ENCODE measurements at places on chromosomes 12 and 14.

- DNase-seq = no peak
These were observed 27.6 kb downstream of the LRFN5 start for GRCh38 chr14:41634286-41634685.

DNA sequence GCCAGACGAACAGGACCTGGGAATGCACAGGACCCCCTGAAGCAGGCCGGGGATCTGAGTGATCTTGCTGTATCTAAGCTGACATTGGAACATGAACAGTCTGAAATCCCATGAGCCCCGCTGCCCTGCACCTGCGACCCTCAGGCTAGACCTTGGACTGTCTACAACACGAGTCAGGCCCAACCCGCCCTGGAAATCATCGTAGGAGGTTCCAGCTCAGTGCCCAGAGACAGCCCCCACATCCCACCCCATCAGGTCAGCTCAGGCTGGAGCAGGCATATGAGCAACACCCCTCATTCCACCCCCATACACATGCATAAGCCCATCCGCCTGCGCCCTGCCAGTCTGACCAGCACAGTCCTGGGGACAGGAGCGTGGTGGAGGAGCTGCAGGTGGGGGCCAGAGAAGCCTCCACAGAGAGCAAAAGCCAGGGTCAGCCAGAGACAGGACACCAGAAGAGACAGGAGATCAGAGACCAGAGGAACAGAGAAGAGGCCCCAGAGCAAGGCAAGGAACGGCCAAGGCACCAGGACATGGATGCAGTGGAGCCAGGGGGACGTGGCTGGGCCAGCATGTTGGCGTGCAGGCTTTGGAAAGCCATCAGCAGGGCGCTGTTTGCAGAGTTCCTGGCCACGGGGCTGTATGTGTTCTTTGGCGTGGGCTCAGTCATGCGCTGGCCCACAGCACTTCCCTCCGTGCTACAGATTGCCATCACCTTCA is at the start of gene AQP6:
Gene AQP6, plus strand, starts transcription at position 307 of the 720 bp plus-strand sequence. Its CDS starts 227 bp downstream, at position 534.
- no peak for DNase-seq

- DNase-seq = no peak
These were observed 93.0 kb downstream of the NTF3 start for GRCh38 chr12:5524769-5525436.

- no peak for DNase-seq
These were observed 47.0 kb upstream of the LGR5 start for GRCh38 chr12:71392521-71393145.

DNA sequence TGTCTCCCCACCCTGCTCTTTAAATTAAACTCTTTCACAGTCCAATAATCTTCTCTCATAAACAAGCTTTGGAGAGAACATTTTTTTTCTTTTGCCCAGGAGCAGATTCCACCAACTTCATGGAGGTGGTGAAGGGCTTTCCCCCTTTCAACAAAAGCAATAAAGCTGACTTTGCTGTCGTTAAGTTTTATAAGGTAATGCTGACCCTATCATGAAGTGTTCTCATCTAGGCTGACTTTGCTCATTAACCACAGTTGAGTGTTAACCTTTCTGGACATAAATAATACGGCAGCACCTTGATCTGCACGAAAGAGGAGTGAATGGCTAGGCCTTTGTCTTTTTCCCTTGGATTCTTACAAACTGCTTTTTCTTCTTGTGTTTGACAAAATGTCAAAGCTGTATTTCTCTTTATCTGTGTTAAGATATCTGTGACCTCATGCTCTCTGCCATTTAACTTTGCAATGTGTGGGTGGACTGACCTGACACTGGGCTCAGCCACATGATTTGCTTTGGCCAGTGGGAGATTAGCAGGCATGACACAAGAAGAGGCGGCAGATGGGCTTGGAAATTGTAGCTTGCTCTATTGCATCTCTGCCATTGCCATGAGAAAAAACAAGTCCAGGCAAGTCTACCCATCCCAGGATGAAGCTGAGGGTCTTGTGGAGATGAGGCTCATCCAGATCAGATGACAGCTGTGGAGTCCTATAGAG is 470.9 kb upstream of the CCDC196 start:
- DNase-seq = no peak

GRCh38 chr14:94111276-94112095 is 950 bp downstream of the IFI27 start:
- no peak for DNase-seq

- peak; percentile 59 for DNase-seq
These were observed 845 bp upstream of the RARG start for GRCh38 chr12:53232646-53233461.

GRCh38 chr12:66941150-66941549 is 262.3 kb upstream of the GRIP1 start:
- no peak for DNase-seq

GRCh38 chr12:3199551-3200031 is 122.4 kb downstream of the TSPAN9 start:
- DNase-seq = no peak

DNA sequence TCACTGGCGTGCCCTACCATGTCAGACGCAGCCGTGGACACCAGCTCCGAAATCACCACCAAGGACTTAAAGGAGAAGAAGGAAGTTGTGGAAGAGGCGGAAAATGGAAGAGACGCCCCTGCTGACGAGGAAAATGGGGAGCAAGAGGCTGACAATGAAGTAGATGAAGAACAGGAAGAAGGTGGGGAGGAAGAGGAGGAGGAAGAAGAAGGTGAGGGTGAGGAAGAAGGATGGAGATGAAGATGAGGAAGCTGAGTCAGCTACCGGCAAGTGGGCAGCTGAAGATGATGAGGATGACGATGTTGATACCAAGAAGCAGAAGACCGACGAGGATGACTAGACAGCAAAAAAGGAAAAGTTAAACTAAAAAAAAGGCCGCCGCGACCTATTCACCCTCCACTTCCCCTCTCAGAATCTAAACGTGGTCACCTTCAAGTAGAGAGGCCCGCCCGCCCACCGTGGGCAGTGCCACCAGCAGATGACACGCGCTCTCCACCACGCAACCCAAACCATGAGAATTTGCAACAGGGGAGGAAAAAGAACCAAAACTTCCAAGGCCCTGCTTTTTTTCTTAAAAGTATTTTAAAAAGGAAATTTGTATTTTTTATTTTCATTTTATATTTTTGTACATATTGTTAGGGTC is 13.2 kb downstream of the TRIP11 start:
- DNase-seq = peak; percentile 31

GRCh38 chr14:38108681-38109080 is 99.0 kb upstream of the SSTR1 start:
- DNase-seq = no peak

- DNase-seq = no peak
These were observed 243.7 kb upstream of the RGS6 start for GRCh38 chr14:71688576-71688975.

GRCh38 chr12:4003576-4003975 is 130.4 kb upstream of the PARP11 start:
- no peak for DNase-seq

DNA sequence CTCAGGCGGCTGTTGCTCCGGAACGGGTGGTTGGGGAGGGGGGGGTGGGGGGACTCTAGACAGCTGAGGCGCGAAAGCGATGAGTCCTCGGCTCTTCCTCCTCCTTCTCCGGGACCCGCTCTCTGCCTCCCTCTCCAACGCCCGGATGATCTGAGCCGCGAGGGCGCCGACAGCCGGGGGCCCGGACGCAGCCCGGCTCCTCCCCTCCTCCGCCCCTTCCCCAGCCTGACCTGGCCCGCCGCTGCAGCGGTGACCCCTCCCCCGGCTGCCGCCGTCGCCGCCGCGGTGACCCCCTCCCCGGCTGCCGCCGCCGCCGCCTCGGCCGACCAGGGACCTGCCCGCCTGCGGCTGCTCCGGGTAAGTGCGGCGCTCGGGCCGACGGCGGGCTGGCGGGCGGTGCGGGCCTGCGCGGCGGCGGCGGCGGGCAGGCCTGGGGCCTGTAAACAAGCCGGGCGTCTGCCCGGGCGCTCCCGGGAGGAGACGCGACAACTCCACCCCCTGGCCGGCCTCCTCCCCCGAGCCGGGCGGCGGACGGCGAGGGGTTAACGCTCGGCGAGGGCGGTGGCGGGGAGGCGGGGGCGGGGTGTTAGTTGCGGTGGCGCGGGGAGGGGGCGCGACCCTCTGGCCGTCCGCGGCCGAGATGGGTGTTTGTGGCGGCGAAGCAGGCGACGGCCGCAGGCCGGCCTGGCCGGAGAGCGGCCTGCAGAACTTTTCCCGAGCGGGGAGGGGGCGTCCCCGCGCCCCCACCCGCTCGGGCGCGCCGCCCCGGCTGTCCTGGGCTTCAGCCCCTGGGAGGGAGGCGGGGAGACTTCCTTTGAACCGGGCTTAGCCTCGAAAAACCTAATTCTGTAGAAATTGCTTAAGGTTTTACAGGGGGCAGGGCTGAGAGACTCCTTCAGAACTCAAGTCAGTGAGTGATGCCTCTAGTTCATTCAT is 568 bp downstream of the PPM1A start:
- peak; percentile 71 for DNase-seq

GRCh38 chr12:121326996-121327674 is 25.1 kb downstream of the ANAPC5 start:
- DNase-seq = no peak

GRCh38 chr12:109650808-109651207 is 62.8 kb upstream of the FAM222A start:
- DNase-seq = no peak

- DNase-seq = no peak
These were observed 8.3 kb downstream of the ITPK1 start for GRCh38 chr14:93107453-93107852.

- no peak for DNase-seq
These were observed 97.0 kb downstream of the CMKLR1 start for GRCh38 chr12:108241986-108242703.

GRCh38 chr12:76275511-76276093 is 72.6 kb downstream of the BBS10 start:
- no peak for DNase-seq

GRCh38 chr12:9906873-9907272 is 25.3 kb downstream of the CLEC2A start:
- peak; percentile 24 for DNase-seq

DNA sequence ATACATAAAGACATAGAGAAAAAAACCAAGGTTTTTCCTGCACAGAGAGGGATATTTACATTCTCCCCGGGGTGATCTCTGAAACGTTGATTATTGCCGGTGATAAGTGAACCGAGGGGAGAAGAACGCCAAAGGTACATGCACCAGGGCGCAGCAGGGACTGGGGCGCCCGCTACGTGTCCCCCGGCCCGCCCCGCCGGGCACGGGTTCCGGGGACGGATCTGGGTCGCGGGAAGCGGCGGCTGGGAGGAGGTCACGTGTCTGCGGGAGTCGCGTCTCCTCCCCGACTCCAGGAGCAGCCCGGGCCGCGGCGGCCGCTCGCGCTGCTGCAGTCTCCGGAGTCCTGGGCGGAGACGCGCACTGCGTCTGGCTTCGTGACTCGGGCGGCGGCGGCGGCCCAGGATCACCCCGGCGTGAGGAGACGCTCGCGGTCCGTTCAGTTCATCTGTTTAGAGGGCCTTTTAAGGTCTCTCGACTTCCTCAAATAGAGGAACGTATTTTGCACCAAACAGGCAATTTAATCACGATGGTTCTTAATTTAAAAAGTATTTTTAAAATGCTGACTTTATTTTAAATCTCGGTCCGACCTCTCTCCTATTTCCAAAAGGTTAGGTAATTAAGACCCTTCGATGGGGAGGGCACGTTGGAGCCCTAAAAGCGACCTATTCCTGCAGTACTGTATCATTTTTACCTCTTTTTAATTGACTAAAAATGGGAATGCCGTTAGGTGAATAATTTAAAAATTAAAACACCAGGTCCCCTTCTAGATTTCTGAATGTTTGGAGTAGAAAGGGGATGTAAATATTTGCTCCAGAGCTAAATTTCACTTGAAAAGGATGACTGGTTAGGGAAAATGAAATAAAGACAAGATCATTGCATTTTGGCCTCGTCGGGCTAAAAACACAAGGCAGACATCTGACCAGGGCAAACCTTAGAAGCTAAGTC is 1.8 kb upstream of the BHLHE41 start:
- peak; percentile 45 for DNase-seq

- no peak for DNase-seq
These were observed 92.9 kb downstream of the SLCO1B1 start for GRCh38 chr12:21223930-21224329.

DNA sequence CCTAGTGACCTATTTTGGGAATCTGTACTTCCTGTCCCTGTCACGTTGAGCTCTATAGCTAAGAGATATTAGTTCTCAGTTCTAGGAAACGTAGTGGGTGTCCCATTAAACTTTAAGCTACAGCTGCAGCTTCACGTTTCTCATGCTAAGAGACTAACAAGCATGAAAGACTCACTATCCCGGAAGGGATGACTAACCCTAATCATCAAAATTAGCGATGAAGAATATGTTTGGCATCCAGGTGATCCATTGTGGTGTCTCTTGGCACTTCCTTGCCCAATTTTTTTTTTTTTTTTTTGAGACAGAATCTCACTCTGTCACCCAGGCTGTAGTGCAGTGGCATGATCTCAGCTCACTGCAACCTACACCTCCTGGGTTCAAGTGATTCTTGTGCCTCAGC is 11.0 kb upstream of the LALBA start:
- no peak for DNase-seq

GRCh38 chr14:105497671-105498429 is 6.8 kb downstream of the TEDC1 start:
- no peak for DNase-seq

GRCh38 chr14:85482552-85482951 is 47.4 kb upstream of the FLRT2 start:
- no peak for DNase-seq

DNA sequence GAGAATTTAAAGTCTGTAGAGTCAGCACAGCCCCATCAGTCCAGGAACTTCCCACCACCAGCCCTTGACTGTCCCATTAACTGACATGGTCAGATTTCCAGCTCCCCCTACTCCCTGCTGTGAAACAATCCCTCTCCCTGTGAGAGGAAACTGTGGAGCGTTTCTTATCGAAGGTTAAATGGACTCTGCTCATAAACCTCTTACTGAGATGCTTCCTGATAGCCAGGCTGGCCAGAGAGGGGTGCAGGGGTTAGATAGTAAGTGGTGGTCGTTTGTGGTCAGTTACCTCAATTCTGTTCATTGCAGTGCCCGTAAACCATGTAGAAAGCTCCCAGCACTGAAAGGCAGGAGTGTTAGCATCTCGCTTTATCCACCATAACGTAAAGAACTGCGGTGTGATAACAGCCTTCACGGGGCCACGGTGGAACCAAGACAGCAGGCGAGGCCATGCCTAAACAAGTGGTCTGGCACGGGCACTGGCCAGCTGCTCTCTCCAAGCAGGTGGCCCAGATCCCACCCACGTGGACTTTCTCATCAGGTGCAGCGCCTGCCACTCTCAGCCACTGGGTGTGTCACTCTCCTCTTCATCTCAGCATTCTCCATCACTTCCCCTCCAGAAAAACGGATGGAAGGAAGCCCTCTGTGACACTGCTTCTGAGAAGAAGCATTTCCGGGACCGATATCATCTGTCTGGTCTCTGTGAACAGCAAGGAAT is 102.2 kb downstream of the FBXL14 start:
- DNase-seq = no peak

All from activated CD4-positive, alpha-beta memory T cell treated with anti-CD3 and anti-CD28 coated beads for 36 hours (primary cell).